ENCODE measurements at places on chromosomes 3 and 15.

GRCh38 chr3:152183473-152183872 lies 85.3 kb upstream of the MBNL1 start:
- DNase-seq, result peak; percentile 46

- peak; percentile 91 for DNase-seq
Measured at GRCh38 chr3:15630646-15631350, 29.3 kb downstream of the BTD start.

DNA sequence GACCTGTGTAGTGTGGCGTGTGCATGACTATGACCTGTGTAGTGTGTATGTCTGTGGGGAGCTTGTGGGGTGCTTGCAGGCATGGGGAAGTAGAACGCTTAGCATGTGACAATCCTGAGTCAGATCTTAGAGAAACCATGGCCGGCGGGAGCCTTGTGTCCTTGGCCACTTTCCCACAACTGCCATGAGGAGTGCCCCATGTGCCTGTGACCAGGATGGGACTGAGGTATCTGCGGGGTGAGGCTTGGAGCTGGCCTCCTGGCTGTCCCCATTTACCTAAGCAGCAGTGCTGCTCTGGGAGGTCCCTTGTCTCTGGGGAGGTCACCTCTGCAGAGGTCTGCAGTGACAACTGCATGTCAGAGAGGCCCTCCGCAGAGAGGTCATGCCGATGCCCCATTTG lies 23.6 kb downstream of the TRPM1 start:
- DNase-seq, result no peak

DNA sequence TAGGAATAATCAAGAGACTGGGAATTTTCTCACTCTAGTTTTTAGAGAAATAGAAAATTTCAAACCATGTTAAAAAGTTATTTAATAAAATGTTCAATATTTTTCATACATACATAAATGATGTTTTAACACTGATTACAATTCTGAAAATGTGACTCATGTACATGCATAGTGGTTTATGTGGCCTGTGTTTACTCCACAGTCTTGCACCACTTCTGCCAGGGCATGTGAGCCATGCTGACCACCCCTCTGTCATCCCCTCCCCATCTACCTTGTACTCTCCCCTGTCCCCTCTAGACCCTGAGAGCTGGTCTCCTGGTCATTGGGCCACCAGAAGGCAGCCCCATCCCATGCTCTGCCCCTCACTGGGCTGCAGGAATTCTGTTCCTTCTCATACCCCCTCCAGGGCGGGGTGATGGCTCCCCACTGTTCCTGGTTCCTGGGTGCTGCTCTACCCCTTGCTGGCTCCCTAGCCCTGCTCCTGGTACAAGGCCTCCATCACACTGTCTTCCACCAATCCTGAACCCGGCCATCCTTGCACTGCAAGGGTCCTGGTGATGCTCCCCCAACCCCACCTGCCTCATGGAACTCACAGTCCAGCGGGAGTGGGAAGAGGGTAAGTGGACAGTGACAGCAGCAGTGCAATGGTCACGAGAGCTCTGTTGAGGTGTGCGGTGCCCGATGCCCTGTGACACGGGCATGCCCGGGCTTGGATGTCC lies 24.2 kb upstream of the SLC41A3 start:
- DNase-seq, result no peak

All from fibroblast of skin of right quadriceps (primary cell).